ENCODE measurements at places on chromosomes 3 and 15. TPM values are rescaled to one million over a fixed set of nuclear protein-coding genes. Genes with fewer than 3 reads are reported as not detected.

GRCh38 chr3:119862616-119863015 lies 80.7 kb downstream of the NR1I2 start:
- DNase-seq: no peak

- no peak for DNase-seq
Observed at GRCh38 chr15:51931638-51932037, 39.9 kb downstream of the LEO1 start.

DNA sequence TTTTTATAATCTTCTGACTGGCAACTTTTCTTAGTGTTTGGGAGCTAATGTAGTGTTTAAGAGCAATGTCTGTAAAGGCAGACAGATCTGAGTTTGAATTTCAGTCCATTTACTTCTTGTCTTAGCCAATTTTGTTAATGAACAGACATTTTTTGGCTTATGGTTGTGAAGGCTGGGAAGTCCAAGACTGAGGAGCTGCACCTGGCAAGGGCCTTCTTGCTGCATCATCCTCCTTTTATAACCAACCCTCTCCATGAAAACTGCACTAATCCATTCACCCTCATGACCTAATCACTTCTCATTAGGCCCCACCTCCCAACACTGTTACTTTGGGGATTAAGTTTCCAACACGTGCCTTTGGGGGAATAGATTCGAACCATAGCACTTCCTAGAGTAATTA lies 164.5 kb downstream of the GAP43 start:
- no peak for DNase-seq

GRCh38 chr3:114299941-114300624 lies 6.3 kb downstream of the TIGIT start:
- DNase-seq: no peak

GRCh38 chr3:179837374-179837773 lies 184.5 kb downstream of the USP13 start:
- no peak for DNase-seq

GRCh38 chr3:124862006-124862405 lies 25.2 kb downstream of the ITGB5 start:
- DNase-seq: no peak

- DNase-seq: no peak
Observed at GRCh38 chr15:74289671-74290070, 53.5 kb downstream of the CCDC33 start.

DNA sequence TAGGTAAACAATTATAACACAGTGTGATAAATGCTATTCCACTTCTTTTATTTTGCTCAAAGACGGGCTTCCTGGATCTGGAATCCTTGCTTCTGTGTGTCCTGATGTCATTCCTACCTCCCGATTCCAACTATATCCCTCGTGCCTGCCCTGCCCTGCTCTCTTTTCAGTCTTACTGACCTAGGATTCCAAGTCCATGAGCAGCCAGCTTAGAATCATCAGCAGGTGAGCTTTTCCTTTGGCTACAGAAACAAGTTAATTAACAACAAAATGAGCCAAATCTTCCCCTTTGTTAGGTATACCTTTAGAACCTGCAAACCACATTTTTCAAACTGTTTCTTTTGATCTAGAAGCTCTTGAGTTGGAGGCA lies 21.9 kb upstream of the KPNA1 start:
- no peak for DNase-seq

- DNase-seq: no peak
Observed at GRCh38 chr3:16906682-16907081, 21.9 kb downstream of the PLCL2 start.

GRCh38 chr15:89628806-89629715 lies 26.2 kb downstream of the KIF7 start:
- no peak for DNase-seq

DNA sequence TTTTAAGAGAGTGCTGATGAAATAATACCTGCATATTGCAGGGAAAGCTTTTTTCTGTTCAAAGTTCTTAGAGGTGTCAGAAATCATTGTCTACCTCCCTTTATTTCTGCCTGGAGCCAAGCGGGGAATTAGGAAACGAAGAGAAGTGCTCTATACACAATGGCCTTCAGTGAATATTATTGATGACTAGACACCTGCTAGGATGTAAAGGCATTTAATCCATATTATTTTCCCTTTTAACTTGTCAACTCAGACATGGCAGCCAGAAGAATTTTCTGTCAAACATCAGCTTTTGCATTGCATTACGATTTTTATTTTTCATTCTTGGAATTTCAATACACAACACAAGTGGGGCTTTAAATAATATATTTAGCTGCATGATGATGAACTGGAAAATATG lies 24.7 kb downstream of the CADM2 start:
- DNase-seq: no peak

DNA sequence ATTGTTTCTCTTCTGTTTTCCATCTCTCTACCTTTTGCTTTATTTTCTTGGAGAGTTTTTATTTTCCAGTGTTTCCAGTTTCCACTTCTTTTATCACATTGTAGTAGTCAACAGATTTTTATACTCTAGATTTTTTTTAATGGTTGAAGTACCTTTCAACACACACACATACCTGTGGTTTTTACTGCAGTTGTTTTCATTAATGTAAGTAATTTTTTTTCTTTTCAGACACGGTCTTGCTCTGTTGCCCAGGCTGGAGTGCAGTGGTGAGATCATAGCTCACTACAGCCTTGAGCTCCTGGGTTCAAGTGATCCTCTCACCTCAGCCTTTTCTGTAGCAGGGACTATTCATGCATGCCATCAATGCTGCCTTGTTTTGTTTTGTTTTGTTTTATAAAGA lies 472.5 kb upstream of the SGO1 start:
- DNase-seq: no peak

- DNase-seq: no peak
Observed at GRCh38 chr3:110243081-110243480, 828.5 kb upstream of the NECTIN3 start.

GRCh38 chr3:125594125-125594524 lies 1.2 kb downstream of the OSBPL11 start:
- no peak for DNase-seq

DNA sequence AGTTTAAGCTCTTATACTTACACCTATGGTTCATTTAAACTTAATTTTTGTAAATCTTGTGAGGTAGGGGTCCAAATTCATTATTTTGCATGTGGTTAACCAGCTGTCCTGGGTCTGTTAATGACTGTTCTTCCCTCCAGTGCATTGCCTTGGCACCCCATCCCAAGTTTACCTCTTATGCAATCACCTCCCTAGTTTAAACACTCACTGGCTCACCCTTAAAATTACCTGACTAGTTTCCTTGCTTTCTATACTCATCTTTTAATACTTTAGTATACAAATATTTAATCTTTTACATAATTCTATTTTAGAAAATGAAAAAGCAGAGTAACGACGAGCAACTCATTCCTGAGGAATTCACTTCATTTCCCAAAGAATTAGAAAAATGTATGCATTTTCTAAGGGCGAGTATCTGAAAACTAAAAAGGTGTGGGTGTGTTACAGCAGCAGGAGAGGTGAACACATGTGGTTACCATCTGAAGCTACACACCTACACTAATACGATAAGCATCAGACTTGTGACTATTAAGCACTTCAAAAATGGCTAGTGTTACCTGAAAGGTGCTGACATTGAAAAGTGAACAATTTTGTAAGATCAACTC lies 33.7 kb downstream of the TJP1 start:
- no peak for DNase-seq

- DNase-seq: peak; percentile 29
Observed at GRCh38 chr3:148992027-148992634, 791 bp downstream of the GYG1 start.

- DNase-seq: no peak
Observed at GRCh38 chr3:141625506-141625905, 112.6 kb upstream of the RNF7 start.

DNA sequence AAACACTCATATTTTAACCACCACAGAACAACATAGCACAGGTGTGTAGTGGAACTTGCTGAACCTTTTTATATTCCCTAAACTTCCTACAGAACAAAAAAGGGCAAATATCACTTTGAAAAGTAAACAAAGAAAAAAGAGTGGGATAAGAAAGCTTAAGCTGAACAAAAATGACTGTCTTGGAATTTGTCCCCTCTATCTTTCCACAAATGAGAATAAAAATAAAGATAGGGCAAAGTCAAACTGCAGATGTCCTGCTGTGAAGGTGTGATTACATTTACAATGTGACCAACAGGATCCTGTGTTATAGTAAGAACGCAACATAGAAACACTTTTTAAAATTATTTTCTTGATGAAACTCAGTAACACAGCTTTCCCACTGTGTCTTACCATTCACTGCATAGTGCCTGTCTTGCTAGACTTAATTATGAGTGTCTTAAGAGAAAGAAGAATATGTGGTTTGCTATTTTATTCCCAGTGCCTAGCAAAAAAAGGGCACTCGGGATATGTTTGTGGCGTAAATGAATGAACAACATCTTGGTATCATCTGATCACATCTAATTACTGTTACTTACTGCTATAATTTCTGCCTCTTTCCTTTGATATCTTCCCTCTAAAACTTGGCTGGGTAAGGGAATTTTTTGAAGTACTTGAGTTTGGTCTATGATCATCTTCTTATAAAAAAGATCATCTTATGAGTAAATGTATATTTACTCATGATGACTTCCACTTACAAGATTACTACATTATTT lies 67.5 kb downstream of the DENND4A start:
- no peak for DNase-seq

DNA sequence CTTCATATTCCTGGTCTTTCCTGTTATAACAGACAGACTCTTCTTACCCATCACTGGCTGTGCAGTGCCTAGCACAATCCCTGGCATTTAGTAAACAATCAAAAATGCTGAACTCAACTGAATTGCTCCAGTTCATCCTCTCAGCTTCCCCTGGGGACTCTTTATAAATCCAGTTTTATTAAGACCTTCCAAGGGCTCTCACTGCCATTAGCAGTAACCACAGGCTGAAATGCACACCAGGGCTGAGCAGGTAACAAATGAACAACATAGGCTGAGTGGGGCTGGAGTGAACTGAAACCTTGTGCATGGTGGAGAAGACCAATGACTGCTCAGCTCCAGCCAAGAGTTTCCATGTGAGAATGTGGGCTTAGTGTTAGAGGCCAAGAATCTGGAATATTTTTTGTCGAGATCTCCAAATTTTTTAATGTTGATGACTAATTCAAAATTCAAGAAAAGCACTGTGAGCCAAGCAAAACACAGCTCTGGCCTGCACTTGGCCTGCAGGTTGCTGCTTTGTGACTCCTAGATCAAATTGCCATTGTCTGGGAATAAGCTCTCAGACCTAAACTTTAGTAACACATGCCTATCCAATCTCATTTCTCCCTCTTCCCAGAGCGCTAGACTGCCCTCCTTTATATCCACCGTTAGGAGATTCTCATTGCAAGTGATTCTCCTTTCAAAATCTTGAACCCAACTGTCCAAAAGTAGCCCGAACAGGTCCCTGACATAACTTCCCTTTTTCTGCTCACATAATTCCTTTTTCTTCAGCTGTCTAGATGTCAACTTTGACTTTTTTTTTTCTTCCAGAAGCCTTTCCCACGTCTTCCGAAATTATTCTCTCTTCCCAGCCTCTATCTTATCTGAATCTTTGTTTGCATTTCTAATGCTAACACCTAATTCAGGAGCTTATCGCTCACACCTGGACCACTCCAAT lies 7.4 kb downstream of the SQOR start:
- DNase-seq: no peak

DNA sequence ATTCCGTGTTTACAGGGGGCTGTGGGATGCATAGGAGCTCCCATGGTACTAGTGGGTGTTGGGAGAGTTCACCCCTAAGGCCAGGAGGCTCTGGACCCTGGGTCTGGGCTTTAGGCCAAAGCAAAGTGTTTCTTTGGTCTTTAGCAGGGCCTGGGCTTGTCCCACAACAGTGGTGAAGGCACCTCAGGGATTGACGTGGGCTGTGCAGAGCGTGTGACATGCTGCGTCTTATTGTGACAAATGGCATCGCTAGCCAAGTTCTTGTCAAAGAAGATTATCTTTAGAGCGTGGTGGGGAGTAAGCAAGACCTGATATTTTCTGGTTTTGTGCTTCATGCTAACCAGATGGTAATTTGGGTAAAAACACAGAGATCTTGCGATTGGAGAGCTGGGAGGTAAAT lies 170.1 kb downstream of the APBA2 start:
- DNase-seq: no peak

- DNase-seq: no peak
Observed at GRCh38 chr3:184241447-184242296, 7.1 kb downstream of the ALG3 start.

GRCh38 chr3:94146455-94146854 lies 83.6 kb downstream of the NSUN3 start:
- no peak for DNase-seq

DNA sequence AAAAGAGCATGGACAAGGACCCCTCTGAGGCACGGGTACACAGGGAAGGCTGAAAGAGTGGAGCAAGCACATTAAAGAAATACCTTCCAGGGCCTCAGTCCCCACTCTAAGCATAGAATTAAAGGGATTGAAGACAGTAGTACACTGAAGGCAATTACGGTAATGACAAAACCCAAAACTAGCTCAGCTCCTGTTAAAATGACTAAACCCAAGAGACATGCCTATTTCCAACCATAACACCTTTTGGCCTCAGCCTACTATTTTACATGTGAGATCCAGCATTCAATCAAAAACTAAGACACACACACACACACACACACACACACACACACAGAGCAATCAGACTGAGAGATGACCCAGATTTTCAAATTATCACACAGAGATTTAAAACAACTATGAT lies 19.8 kb downstream of the MAP4 start:
- no peak for DNase-seq

- DNase-seq: no peak
Observed at GRCh38 chr15:82137261-82137660, 91.4 kb upstream of the MEX3B start.

- no peak for DNase-seq
Observed at GRCh38 chr3:123670743-123671142, 85.9 kb upstream of the HACD2 start.

DNA sequence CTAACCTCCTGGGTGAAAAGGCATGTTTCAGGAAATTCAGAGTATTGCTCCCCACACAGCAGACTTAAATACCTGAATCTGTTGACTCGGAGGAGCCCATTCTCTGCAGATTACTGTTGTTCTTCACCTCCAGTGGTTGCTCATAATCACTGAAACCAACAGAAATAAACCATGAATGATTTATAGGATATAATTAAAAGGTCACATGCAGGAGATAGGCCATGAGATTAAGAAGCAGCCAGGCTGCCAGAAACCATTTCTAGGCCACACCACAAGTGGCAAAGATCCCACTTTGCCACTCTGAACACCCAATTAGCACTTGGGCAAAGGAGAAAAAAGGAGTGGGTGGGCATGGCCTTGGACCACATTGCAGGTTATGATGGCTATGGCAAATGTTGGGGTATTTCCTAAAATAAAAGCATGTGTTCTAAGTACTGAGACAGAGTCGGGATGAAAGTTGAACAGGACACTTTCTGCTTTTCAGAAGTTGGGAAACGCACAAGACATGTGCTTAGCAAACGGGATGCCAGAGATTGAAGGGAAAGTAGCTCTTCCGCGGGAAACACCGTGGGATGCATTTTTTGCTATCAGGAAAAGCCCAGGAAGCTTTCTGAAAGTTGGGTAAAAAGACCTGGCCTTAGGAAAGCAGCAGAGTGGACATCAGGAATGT lies 1.5 kb downstream of the CDC25A start:
- no peak for DNase-seq

LRRC2 gene
- 2.1 TPM for polyA plus RNA-seq

AADACL2 gene
- not detected for polyA plus RNA-seq

FANCD2OS gene
- polyA plus RNA-seq: not detected

WNT7A gene
- polyA plus RNA-seq: 0.07 TPM

LEO1 gene
- polyA plus RNA-seq: 33.7 TPM

ZKSCAN7 gene
- polyA plus RNA-seq: 15.9 TPM

CYP1A2 gene
- polyA plus RNA-seq: 0.16 TPM

USP50 gene
- 2.5 TPM for polyA plus RNA-seq

FBXO40 gene
- polyA plus RNA-seq: 0.03 TPM

EXOG gene
- 20.9 TPM for polyA plus RNA-seq

PTPRG gene
- 83.3 TPM for polyA plus RNA-seq

PPP1R14D gene
- polyA plus RNA-seq: 0.69 TPM

SNX22 gene
- polyA plus RNA-seq: 1.3 TPM

TCF12 gene
- 139 TPM for polyA plus RNA-seq

HDAC11 gene
- 21.6 TPM for polyA plus RNA-seq
